ENCODE measurements at places on chromosomes 2 and 18.
A peak's percentile ranks its signal among the peaks of the same experiment; 100 is the strongest.

DNA sequence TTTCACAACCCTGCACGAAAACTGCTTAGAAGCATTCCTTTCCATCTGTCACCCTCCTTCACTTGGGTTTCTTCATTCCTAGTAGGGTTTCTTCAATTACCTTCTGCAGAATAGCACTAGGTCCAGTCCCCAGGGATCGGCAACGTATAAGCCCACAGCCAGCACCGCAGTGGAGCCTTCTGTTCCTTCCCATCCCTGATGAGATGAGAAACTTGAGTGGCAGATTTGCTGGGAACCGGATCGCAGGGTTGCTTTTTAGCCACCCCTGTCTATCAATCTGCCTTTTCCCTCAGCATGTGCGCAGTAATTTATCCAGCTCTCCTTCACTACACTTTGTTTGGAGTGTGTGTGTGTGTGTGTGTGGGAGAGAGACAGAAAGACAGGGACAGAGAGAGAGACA is 94.2 kb downstream of the CD8B2 start:
- DNase-seq, result no peak

GRCh38 chr2:220695397-220696279 is 876.5 kb downstream of the EPHA4 start:
- no peak for DNase-seq

GRCh38 chr2:184681642-184682321 is 83.5 kb downstream of the ZNF804A start:
- no peak for DNase-seq

GRCh38 chr2:187390891-187391290 is 57.2 kb downstream of the CALCRL start:
- DNase-seq, result no peak

DNA sequence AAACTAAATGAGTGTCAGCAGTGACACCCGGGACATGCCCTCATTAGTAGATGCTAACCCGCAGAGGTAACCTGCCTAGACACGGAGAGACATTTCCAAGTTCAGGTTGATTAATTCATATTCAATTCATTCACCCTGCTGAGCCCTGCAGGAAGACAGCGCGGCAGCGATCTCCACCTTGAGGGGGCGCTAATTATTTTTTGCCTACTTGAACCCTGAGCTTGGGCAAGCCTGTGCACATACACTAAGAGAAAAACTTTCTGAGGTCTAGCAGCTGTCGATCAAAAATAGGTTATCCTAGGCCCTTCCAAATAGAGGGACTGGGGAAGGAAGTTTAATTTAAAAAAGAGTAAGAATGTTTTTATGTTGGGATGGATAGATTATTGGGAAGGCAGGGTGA is 1.3 kb upstream of the LYPD6 start:
- DNase-seq, result peak; percentile 10

Measured in GM19239 (cell line).